Activated CD4-positive, alpha-beta memory T cell treated with anti-CD3 and anti-CD28 coated beads, Interleukin-2, amount 10 ng/mL, durations not matched to agents 7 days and 5 days (primary cell): ENCODE measurements at places on chromosomes 1 and 21. TPM values are rescaled to one million over a fixed set of nuclear protein-coding genes. Genes with fewer than 3 reads are reported as not detected.

The MIS18A gene
- total RNA-seq: 20.3 TPM

The FBXO2 gene
- total RNA-seq: 1.4 TPM

DNA sequence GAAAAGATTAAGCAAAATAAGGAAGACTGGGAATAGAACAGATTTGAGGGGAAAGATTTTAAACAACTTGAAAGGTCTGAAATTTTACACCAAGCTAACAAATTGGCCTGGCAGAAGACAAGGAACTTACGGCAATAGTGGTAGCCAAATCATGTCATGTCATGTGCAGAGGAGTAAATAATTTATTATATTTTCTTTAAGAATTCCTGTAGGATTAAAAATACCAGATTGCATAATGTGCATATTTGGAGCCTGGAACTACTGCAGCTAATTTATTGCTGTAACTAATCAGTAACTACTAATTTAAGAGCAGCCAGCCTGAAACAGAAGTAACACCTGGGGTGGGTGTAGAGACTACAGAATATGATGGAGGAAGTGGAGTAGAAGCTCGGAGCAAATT, 334.3 kb downstream of the TGFB2 start:
- no peak for DNase-seq

The KISS1 gene
- total RNA-seq: not detected

GRCh38 chr1:173963477-173963876, 46.4 kb upstream of the SERPINC1 start:
- DNase-seq: no peak

DNA sequence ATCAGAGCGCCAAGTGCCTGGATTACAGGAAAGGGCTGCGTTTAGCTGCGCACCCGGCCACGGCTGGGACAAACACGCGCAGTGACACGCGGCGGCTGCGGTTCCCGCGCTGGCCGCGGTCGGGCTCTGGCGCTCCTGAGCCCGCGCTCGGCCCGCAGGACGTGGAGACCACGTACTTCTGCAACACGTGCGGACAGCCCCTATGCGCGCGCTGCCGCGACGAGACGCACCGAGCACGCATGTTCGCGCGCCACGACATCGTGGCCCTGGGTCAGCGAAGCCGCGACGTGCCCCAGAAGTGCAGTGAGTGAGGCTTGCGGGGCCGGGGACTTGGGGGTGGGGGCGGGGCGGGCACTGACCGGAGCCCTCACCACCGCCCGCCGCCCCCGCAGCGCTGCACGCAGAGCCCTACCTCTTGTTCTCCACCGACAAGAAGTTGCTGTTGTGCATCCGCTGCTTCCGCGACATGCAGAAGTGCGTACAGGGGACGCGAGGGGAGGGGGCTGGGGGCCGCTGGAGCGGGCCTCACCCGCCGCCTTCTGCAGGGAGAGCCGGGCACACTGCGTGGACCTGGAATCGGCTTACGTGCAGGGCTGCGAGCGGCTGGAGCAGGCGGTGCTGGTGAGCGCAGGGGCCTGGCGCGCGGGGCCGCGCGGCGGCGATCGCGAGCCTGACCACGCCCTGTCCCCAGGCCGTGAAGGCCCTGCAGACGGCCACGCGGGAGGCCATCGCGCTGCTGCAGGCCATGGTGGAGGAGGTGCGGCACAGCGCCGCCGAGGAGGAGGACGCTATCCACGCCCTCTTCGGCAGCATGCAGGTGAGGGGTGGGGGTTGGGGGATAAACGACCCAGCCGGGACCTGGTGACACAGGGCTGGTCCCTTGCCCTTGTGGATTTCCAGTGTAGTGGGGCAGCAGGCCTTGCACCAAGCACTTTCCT, 3.1 kb downstream of the RNF207 start:
- peak; percentile 31 for DNase-seq

The AADACL3 gene
- not detected for total RNA-seq

DNA sequence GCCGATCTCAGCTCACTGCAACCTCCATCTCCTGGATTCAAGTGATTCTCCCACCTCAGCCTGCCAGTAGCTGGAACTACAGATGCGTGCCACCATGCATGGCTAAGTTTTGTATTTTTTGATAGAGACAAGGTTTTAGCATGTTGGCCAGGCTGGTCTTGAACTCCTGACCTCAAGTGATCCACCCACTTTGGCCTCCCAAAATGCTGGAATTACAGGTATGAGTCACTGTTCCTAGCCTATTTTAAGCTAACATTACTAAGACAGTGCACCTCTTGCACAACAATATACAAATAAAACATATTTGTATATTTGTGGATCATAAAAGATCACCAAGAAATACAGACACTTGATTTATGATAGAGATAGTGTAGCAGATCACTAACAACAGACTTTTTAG, 139.1 kb downstream of the DUSP10 start:
- DNase-seq: no peak

The KRTAP13-2 gene
- total RNA-seq: not detected

- no peak for DNase-seq
Measured at GRCh38 chr21:44949161-44949778, 9.4 kb downstream of the SLX9 start.

The CD1E gene
- not detected for total RNA-seq

GRCh38 chr1:43537423-43538142, 6.9 kb downstream of the PTPRF start:
- no peak for DNase-seq

DNA sequence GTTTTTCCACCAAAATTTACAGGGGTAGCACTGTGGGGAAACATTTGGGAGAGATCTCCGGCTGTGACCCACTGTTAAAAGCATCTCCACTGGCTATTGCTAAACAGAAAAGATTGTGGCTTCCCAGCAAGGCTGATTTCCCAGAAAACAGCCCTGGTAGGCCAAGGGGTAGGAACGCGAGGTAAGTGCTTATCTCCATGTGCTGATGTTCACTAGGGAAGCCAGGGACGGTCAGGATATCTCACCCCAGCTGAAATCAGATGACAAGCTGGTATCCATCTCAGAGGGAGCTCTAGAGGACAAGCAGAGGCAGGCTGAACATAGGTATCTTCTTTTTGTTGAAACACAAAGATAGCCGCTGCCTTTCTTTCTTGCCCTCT, 63.6 kb downstream of the MIS18A start:
- no peak for DNase-seq

DNA sequence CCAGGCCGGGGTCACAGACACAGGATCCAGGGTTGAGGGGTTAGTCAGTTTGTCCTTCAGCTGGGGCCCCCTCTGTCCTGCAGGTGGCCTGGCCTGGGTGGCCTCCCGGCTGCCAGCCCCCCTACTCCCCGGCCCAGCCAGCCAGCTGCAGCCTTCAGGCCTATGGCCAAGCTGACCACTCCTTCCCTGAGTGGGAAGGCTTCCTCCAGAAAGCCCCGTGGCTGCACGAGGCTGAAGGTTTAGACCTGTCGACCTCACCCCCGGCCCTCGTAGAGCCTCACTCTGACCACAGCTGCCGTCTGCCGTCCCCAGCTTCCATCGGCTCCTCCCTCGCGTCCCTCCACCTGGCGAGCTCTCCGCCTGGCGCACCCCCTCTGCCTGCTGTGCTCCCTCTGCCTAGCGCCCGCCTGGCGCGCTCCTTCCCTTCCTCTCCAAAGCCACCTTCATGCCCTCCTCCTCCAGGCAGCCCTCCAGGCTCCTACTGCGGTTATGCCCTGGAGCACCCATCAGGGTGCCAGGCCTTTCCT, 9.6 kb downstream of the TTLL10 start:
- no peak for DNase-seq

- DNase-seq: no peak
Measured at GRCh38 chr1:59880735-59881134, 45.8 kb downstream of the CYP2J2 start.

DNA sequence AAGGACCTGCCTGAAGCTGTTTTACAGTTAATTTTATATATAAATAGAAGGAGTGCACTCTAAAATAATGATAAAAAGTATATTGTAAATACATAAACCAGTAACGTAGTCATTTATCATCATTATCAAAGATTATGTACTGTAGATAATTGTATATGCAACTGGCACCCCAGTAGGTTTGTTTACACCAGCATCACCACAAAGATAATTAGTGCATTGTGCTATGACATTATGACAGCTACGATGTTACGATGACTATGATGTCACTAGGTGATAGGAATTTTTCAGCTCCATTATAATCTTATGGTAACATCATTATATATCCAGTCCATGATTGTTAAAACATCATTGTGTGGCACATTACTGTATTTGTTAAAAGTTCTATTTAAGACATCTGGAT, 185.2 kb downstream of the LBR start:
- DNase-seq: no peak

GRCh38 chr1:24459551-24460266, 42.9 kb upstream of the RCAN3 start:
- DNase-seq: no peak

DNA sequence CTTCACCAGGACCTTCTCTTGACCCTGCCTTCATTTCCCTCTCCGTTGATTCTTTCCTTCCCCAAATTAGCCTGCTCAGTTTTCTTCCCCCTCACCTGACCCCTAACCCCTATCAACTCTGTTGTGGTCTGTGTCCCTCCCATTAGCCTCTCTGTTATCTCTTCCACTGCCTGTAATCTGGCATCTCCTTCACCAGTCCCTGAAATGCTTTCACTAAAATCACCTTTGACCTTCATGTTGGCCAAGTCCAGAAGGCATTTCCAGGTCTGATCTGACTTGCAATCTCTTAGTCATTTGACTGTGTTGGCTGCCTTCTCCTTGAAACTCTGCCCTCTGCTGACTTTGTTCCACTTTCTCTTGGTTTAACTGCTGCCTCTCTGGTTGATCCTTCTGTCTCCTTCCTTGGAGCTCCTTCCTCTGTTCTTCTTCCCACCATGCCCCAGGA, 28.2 kb downstream of the ATP8B2 start:
- DNase-seq: peak; percentile 49

DNA sequence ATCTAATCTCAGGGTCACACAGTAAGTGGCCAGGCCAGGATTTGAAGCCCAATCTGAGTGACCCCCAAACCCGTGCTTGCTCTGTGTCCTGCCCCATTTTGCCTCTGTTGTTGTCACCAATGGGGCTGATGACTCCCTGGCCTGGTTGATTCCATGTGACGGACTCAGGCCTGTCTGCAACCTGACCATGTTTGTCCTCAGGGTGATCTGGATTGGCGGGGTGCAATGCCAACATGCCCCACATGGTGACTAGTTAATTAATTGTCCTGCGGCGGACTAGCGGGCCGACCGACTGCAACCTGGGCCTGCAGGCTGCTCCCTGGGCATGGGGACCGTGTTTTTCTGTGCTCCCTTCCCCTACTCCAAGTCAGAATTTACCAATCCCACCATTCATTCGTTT, 256.3 kb downstream of the MATN1 start:
- DNase-seq: no peak

DNA sequence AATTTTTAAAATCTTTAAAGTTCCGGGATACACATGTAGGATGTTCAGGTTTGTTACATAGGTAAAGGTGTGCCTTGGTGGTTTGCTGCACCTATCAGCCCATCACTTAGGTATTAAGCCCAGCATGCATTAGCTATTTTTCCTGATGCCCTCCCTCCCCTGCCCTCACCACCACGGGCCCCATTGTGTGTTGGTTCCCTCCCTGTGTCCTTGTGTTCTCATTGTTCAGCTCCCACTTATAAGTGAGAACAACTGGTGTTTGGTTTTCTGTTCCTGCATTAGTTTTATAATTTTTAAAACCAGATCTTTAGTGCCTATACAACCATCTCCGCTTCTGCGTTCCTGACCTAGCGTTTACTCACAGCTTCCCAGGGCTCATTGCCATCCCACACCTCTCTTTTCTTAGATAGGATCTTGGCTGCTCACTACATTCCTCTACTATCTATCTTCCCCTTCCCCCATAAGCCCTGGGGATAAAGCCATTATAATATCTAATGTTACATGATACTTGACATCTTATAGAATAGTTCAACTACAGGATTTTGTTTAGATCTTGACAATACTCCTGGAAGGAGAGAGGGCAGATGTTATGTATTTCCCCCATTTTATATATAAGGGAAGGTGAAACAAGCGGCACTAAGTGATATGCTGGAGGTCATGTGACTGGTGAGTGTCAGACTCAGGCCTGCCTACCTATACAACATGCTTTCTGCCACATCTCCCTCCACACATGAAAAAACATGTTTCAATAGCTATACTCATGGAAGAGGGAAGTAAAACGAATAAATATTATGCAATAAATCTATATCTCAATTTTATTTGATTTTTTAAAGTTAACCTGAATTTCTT, 52.3 kb upstream of the DNAJC6 start:
- DNase-seq: no peak

GRCh38 chr21:41627428-41627827, 119.5 kb upstream of the TMPRSS2 start:
- no peak for DNase-seq

The FYB2 gene
- total RNA-seq: not detected

The CYP4A22 gene
- total RNA-seq: not detected

The UMODL1 gene
- total RNA-seq: 0.10 TPM

The MMEL1 gene
- total RNA-seq: 1.0 TPM

- DNase-seq: no peak
Measured at GRCh38 chr1:201540846-201541735, 2.2 kb downstream of the NAV1 start.

DNA sequence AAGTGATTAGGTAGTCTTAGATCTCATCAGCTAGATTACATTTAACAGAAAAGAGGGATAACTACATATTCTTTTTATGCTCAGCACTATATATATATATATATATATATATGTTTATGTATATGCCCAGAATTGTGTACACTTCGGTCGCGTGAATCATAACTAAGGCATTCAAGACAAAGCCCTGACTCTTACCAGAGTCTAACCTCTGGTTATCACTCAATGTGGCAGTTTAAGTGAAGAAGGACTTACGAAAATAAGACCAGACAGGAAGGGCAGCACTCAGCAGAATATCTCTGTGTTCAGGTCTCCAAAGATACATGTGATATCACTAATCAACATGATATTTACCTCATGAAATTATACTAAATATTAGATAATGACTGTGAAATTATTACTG, 1326.7 kb downstream of the MRPL39 start:
- no peak for DNase-seq

The LMX1A gene
- total RNA-seq: not detected

- no peak for DNase-seq
Measured at GRCh38 chr21:46286648-46287002, 483 bp downstream of the YBEY start.

DNA sequence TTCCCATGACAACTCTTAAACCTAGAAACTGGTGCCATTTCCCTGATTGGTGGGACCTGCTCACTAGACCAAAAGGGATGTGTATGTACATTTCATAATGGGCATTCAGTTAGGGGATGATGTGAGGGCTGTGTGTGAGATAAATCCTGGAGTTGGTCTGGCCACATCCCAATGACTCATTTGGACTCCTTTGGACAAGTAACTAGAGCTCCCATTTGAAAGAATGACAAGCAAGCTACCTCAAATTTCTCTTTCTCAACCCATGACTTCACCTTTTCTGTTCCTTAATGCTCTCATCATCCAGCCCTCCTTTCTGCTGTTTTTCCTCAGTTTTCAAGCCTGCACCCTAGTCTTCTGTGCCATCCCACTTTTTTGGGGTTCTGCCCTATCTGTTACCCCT, 27.9 kb downstream of the EBNA1BP2 start:
- DNase-seq: no peak

DNA sequence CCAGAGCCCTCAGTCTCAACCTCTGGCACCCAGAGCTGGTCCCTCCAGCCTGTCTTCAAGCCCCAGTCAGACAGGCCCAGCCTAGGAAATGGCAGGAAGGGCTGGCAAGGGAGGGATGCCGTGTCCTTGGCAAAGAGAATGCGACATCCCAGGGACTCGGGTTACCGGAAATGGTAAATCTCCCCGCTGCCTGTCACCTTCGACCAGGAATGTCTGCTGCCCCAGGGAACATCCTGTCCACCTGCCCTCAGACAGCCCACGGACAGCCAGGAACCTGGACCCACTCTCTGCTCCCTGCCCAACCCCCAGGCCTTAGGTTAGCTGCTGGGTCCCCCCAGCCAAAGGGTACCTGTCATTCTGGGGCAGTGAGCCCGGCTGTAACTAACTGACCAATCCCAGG, 23.9 kb downstream of the HSPG2 start:
- no peak for DNase-seq
